Smooth muscle cell of bladder (primary cell): ENCODE measurements at places on chromosomes 2 and 18. TPM values are rescaled to one million over a fixed set of nuclear protein-coding genes. Genes with fewer than 3 reads are reported as not detected.

The FBXO11 gene
- total RNA-seq, result 42.2 and 44.8 TPM in 2 replicates

The CCDC88A gene
- 23.6 and 27.5 TPM in 2 replicates for total RNA-seq

The SPDYA gene
- 0.71 and 1.4 TPM in 2 replicates for total RNA-seq

The DPP10 gene
- not detected in 2 replicates for total RNA-seq

The GPR17 gene
- not detected in 2 replicates for total RNA-seq

The RGPD4 gene
- under 0.01 TPM in 1 of 2 replicates, not detected in the other for total RNA-seq

The OTOS gene
- total RNA-seq, result not detected in 2 replicates

The ANKRD36B gene
- total RNA-seq, result 17.8 and 20.7 TPM in 2 replicates

The ASXL2 gene
- 4.3 and 4.6 TPM in 2 replicates for total RNA-seq
